ENCODE measurements at places on chromosomes 3 and 15.
A peak's percentile ranks its signal among the peaks of the same experiment; 100 is the strongest.

- DNase-seq: no peak
Observed at GRCh38 chr3:152317184-152317583, 48.5 kb downstream of the MBNL1 start.

DNA sequence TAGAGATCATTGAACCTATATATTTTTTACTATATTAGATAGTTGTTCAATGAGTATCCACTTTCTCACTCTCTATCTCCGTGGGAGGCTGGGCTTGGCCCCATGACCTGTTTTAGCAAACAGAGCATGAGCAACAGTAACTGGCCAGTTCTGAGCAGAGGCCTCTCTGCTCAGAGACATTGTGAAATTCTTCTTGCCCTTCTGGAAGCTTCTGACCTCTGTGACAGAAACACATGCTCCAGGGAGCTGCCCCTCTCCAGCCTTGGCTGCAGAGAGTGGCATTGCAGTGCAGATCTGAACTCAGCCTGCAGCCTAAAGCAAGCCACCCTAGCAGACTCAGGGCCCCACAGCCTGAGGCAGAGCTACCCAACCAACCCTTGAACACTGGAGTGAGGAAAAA is 20.5 kb downstream of the FAM240A start:
- no peak for DNase-seq

GRCh38 chr3:64329037-64329436 is 103.8 kb upstream of the PRICKLE2 start:
- DNase-seq: no peak

- DNase-seq: no peak
Observed at GRCh38 chr15:32679298-32679690, 37.8 kb downstream of the SCG5 start.

DNA sequence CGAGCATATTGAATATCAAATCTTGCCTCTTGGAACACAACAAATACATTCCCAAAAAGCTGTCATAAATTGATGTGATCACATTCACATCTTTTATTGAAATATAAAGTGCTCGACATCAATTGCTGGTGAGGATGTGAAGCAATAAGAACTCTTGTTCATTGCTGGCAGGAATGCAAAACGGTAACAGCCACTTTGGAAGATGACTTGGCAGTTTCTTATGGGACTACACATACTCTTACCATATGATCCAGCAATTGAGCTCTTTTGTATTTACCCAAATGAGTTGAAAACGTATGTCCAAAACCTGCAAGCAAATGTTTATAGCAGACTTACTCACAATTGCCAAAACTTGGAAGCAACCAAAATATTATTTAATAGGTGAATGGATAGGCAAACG is 234.9 kb downstream of the CACNA2D3 start:
- DNase-seq: no peak

- no peak for DNase-seq
Observed at GRCh38 chr3:160134454-160134853, 90.8 kb upstream of the C3orf80 start.

GRCh38 chr15:95170561-95171380 is 939.4 kb downstream of the MCTP2 start:
- no peak for DNase-seq

GRCh38 chr3:186054792-186055352 is 54.0 kb downstream of the ETV5 start:
- no peak for DNase-seq

DNA sequence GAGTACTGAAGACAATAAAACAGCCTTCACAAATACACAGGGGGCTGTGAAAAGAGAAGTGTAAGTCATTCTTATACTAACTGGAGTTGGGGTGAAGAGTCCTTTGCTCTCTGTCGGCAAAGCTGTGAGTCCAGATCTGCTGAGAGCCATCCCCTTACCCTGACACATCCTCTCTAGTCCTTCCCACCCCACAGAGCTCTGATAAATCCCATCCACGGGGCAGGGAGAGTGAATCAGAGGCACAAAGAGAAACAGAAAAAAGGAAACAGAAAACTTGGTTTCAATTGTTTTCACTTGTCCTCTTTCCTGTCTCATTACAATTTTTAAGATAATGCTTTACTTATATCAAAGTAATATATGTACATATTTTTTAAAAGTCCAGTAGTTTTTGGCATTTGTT is 18.2 kb upstream of the ZNF639 start:
- no peak for DNase-seq

DNA sequence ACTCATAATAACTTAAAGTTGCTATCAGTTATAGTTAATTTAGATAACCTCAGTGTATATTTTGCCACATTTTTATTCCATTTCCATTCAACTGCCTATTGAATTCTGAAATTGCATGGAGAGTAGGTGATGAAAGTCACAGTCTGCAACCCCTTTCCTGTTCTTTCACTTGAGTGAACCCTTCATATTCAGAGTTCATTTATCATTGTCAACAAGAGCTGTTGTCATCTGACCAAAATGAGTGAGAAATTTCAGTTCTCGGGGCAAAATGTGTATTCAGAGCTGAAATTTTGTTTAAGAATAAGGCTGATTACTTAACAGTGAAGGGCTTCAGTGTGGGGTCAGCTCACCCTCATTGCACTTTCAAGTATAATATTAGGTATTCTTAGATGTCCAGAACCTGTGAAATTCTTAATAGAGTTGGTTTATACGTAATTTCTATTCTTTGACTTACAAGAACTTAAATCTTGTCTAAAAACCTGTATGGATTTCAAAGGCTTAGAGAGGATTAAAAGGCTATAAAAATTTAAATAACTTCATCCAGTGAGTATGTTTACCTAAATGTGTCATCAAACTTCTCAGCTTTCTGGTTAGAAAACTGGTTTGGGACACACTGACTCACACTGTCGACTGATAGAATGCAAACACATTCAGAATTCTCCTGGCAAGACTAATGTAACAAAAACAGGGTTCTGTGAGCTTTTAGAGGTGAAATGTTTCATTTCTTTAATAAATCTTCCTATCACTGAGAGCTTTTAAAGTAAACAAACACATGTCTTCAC is 92.2 kb downstream of the CMSS1 start:
- no peak for DNase-seq

DNA sequence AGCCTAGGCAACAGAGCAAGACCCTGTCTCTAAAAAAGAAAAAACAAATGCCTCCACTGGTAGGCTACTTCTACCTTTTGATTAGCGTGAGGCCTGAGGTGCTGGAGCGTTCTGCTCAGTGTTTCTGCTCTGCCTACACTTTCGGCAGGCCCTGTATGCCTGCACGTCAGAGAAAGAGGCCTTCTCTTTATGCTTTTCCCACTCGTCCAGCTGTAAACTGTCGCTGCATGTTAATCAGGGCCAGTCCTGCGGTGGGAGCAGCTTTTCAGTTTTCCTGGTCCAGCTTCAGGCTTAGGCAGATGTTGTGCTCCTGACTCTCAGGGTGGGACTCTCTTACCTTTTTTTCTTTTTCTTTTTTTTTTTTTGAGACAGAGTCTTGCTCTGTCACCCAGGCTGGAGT is 25.3 kb downstream of the CSPG5 start:
- no peak for DNase-seq

DNA sequence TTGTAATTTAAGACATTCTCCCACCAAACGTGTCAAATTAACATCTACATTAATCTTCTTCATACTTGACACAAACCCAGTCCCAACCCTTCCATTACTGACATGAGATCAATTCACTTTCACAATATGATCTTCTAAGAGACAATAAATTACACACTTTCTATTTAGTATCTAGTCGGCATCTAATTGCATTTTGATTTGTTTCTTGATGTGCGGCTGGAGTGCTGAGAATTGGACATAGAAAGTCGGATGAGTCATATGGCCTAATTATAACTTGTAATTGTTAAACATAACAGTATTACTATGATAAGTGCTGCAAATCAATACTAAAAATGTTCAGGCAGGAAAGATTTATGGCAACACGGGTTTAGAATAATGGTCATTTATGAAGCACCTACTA is 78.4 kb upstream of the RORA start:
- DNase-seq: no peak

GRCh38 chr3:71453822-71454511 is 129.6 kb downstream of the FOXP1 start:
- DNase-seq: peak; percentile 26

DNA sequence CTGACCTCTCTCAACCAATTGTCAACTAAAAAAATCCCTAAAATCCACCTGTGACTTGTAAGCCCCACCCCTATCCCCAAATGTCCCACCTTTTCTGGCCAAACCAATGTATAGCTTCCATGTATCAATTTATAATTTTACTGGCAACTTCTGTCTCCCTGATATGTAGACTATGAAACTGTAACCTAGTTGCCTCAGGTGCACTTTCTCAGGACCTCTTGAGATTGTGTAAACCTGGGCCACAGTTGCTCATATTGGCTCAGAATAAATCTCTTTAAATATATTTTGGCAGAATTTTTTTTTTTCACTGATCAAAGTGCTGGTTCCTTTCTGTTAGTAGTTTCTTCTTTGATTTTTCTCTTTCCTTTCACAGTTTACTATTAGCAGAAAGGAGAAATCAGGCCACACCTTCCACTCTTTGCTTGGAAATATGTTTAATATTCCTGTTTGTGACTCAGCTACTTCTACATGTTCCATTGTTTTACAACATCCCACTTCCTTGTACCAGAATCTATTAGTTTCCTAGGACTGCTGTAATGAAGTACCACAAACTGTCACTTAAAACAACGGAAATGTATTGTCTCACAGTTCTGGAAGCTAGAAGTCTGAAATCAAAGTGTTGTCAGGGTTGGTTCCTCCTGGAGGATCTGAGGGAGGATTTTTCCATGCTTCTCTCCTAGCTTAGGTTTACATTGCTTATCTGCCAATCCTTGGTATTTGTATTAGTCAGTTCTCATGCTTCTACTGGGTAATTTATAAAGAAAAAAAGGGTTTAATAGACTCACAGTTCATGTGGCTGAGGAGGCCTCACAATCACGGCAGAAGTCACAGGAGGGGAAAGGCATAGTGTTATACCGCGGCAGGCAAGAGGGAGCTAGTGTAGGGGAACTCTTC is 801.2 kb upstream of the ARPP21 start:
- DNase-seq: no peak

- no peak for DNase-seq
Observed at GRCh38 chr3:122782804-122783203, 10.8 kb downstream of the HSPBAP1 start.

GRCh38 chr3:55709411-55710012 is 222.4 kb upstream of the WNT5A start:
- DNase-seq: no peak

DNA sequence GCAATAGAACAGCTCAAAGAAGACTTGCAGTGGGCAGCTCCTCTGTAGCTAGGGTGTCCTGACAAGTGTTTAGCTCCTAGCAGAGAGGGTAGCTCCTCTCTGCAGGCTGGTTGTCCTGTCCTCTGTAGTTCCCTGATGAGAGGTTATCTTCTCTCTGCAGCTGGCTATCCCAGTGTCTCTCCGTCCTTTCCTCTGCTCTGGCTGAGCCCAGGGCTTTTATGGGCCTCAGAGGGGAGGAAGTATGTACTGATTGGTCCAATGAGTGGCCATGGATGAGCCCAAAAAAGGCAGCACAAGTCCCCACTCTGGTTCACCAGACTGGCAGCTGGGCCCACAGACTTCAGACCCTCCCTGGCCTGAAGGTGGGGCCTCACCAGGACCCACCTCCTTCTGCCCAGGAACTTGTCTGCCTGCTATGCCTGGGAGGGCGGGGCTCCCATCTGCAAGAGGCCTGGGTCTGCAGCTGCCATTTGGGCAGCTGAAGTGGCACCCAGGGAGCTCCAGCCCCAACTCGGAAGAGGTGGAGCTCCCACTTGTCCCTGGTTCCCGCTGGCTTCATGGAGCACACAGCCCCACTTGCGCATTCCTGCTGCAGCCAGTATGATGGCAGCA is 27.2 kb upstream of the MEX3B start:
- DNase-seq: no peak

DNA sequence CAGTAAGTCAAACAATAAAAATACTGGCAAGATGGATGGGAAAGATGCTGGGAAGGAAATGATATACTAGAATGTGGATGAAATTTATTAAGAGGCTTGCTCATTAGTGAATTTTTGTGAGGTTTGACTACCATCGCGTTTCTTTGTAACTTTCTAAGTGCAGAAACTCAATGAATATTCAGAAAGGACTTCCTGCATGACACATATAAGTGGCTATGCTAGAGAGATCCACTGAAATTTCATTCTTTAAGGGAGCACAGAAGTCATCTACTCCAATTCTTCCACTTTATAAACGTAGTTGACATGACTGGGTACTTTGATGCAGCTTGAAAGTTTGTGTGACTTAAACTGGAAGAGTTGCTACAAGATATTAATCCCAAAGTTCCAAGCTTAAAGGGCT is 88.0 kb downstream of the SHQ1 start:
- no peak for DNase-seq

- no peak for DNase-seq
Observed at GRCh38 chr15:81469154-81469553, 95.1 kb upstream of the TMC3 start.

- no peak for DNase-seq
Observed at GRCh38 chr3:27503526-27503925, 19.3 kb upstream of the SLC4A7 start.

DNA sequence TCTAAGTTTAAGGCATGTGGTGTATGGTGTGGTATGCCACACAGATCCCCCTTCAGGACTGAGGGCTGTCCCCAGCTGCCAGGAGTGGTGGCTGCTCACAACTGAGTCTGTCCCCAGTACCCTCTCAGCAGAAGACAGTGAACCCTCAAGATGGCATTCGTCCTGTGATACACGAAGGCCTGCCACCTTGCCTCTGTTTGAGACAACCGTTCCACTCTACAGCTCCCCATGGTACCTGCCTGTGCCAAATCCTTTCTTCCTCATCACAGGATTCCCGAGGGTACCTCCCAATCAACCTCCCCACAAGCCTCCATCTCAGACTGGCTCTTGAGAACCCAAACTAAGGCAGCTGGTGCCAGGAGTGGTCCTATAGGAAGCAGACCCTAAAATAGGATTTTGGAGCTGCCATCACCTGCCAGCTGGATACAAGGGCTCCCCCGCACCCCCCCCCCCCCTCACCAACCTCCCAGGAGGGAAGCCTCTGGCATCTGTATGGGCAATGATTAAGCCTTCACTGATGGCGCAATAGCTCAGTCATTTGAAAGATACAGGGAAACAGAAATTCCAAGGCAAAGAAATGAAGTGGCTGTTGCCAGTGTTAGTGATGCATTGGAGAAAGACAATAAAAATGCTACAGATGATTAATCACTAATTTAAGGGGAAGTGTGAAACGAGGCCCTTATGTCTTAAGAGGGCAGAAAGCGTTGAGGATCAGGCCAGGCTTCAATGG is 230.0 kb upstream of the LYSMD4 start:
- no peak for DNase-seq

DNA sequence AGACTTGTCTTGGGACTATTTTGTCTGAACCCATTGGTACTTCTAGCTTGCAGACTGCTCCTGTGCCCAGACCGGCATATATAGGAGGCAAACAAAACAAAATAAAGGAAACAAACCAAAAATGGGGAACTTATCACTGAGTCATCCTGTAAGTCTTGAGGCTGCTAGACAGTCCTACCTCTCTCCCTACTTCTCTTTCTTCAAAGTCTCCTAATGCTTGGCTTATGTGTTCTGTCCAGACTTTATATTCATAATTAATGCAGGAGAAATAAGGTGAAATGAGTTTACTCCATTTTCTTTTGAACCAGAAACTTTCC is 266.2 kb downstream of the ZNF385D start:
- no peak for DNase-seq

DNA sequence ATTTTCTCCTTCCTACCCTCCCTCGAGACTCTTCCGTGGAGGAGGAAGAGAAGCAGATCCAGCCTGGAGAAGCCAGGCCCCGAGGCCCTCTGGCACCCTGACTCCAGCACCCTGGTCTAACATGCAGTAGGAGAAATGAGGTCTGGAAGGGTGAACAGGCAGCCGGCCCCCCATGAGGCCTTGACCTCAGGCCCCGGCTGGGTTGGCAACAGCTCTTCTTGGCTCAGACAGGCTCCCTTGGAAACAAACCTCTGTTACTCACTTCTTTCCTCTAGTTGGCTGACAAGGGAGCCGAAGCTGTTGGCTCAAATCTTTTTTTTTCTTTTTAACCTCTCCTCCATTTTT is 73.4 kb downstream of the CPN2 start:
- no peak for DNase-seq

All from central memory CD4-positive, alpha-beta T cell (primary cell).